ENCODE measurements at places on chromosomes 4 and X. TPM values are rescaled to one million over a fixed set of nuclear protein-coding genes. Genes with fewer than 3 reads are reported as not detected.

Gene FAM9B
- total RNA-seq = not detected

Gene F9
- not detected for total RNA-seq

Gene HSFX3
- not detected for total RNA-seq

Gene CHIC2
- 18.9 TPM for total RNA-seq

Gene BRS3
- not detected for total RNA-seq

Gene UBQLN2
- 8.6 TPM for total RNA-seq

Gene PITX2
- not detected for total RNA-seq

Gene NDP
- not detected for total RNA-seq

Gene FATE1
- total RNA-seq = not detected

DNA sequence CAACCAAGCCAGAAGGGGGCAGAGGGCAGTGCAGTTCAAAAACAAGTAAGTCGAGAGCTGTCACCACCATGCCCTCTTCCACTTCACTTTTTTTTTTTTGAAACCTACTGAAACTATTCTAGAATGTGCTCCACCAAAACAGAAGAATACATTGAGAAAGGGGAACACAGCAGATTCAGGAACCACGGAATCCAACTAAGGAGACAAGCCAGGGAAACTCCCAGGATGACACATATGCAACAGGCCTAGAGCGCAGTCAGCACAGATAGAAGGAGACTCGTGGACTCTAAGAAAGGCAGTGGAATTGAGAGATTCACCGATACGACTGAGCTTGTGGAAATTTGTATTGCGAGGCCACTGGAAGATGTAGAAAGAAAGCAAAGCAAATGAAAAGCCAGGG lies 66.1 kb downstream of the PHKA2 start:
- no peak for DNase-seq

- DNase-seq = no peak
These were observed 935.2 kb downstream of the PCDH7 start for GRCh38 chr4:31655328-31655727.

GRCh38 chr4:13903061-13903460 lies 275.5 kb upstream of the BOD1L1 start:
- DNase-seq = no peak

GRCh38 chr4:36747277-36748129 lies 466.1 kb downstream of the DTHD1 start:
- no peak for DNase-seq

GRCh38 chr4:7626531-7626930 lies 191.8 kb upstream of the PSAPL1 start:
- DNase-seq = no peak

DNA sequence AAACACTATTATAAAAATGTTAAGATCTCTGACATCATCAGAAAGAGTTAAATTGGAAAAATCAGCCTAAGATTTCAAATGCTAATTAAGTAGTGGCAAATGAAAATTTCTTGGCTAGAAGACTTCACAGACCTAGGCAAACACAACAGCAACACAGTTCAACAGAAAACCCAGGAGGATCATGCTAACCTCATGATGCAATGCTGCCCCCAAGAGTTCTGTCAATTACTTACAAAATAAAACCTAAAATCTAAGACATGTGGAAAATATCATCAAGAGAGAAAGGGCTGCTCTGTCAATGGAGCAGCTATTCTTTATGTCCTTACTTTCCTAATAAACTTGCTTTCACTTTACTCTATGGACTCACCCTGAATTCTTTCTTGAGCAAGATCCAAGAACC lies 21.0 kb downstream of the S100G start:
- DNase-seq = no peak

GRCh38 chr4:64584981-64585557 lies 175.8 kb upstream of the TECRL start:
- peak; percentile 19 for DNase-seq

GRCh38 chrX:13752646-13753045 lies 18.1 kb downstream of the OFD1 start:
- DNase-seq = no peak

GRCh38 chr4:3043282-3044020 lies 30.9 kb downstream of the HTT-AS start:
- DNase-seq = no peak

GRCh38 chrX:46710927-46711623 lies 47.8 kb downstream of the SLC9A7 start:
- no peak for DNase-seq

GRCh38 chr4:37450309-37450708 lies 205.8 kb downstream of the NWD2 start:
- DNase-seq = no peak

GRCh38 chr4:3643518-3644433 lies 111.6 kb upstream of the LRPAP1 start:
- no peak for DNase-seq

DNA sequence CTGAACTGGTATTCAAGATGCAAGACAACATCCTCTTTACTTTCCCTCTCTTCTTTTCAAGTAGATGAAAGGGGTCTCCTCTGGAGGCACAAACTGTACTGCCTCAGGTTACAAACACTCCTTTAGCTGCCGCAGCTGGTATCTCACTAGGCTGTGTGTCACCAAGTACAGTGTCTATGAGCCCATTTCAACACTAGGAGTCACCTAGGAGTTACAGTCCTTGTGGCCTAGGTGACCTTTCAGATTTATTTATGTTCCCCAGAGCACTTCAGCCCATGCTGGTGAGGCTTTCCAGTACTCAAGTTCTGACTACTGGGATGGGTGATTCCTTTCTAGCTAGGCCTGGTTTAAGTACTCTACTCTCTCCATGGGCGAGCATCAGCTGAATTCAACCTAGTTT lies 32.4 kb upstream of the TMLHE start:
- no peak for DNase-seq

- no peak for DNase-seq
These were observed 6.1 kb downstream of the ENOX2 start for GRCh38 chrX:130896802-130897501.

DNA sequence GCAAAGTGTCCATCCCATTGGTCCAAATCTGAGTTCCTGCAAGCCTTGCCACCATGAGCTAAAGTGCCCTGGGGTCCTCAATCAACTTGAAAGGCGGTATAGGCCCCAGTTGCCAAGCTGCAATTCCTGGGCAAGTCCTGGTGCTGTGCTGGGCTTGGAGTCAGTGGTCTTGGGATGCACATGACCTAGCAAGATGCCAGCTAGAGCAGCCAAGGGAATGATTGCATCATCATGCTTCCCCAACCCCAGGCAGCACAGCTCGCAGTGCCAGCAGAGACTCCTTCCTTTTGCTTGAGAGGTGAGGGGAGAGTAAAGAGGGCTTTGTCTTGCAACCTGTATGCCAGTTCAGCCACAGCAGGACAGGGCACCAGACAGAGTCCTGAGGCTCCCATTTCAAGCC lies 50.5 kb downstream of the KCNIP4 start:
- no peak for DNase-seq

DNA sequence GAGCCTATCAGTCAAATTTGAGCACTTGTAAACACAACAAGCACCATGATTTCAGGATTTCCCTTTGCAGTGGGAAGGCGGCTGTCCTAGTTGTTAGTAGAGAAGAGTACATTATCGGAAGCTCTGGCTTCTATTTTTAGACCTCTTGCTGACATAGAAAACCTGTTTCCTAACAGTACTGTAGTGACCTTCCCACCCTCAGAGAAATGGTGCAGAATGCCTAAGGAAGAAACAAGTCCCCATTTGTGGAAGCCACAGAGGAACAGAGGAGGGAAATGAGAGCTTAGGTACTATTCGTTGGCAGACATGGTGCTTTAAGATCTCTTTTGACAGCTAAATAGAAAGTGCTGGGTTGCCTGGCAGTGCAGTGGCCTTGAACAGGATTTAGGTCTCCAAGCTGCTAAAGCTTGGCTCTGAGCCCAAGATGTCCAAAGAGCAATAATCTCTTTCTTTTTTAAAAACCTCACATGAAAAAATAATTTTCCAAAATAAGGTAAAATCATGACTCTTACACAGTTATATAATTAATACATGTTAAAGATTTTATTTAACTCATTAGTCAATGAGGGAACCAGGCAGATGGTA lies 24.9 kb downstream of the GLRA2 start:
- DNase-seq = no peak

DNA sequence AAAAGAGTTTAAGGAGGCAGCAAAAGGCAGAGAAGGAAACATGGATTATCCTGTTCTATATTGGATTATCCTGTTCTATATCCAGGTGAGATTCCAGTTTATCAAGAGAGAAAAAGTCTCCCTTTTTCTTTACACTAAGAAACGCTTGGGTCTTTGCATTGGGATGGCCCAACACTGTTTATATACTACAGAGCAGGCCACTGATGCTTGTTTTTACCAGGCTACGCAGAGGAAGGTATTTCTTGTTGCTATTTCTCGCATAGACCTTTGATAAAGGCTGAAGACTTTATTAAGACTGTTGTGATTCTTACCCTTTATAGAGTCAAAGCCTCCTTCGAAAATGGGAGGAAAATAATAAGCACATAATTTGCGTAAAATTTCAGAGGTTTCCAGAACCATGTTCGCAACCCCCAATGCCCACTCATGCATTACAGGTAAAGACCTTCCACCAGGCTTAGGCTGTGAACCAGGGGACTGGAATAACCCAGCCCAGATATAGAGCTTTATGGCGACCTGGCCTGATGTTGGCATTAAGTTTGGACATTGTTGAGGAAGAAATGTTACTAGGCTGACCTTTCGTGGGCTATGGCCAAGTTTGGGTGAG lies 218.3 kb downstream of the PTTG2 start:
- no peak for DNase-seq

DNA sequence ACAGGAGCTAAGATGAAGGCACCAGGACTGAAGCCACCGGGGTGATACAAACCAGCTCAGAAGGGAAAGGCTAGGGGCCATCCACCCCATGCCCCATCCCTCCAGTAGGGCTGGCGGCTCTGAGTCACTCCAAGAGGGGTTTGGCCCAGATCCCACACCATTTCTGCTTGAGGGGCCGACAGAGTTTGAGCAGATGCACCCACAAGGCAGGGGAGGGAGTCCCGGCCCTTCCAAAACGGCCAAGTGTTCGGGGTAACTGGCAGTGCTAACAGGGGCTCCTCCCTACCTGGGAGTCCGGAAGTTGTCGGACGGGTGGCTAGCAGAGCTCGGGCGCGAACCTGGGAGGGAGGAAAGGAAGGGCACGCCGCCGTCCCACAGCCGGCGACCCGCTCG lies 412 bp downstream of the SLC10A3 start:
- peak; percentile 25 for DNase-seq

DNA sequence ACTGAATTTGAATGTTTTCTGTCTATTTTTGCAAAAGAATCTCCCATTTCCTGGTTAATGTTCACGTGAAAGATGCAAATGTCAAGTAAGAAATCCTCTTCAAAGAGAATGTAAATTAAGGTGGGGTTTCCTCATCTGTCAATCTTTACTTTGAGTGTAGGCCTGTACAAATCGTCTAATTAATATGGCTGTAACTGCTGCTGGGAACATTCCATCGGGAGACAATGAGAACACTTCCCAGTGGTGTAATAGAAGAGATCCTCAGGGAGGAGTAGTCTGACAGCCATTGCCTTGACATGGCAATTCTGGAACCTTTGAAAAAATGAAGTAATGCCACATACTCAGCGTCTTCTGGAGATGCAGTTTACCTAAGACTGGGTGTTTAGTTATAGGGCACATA lies 3.7 kb downstream of the EREG start:
- DNase-seq = no peak

- no peak for DNase-seq
These were observed 10.8 kb downstream of the LRP2BP start for GRCh38 chr4:185384930-185385331.

Measured in body of pancreas (tissue), 4 donors.